Inflammatory macrophage treated with lipopolysaccharide for 1 hour (primary cell): ENCODE measurements at places on chromosomes 11 and 22.

- no peak for DNase-seq
Observed at GRCh38 chr11:65133724-65134123, 595 bp downstream of the SYVN1 start.

DNA sequence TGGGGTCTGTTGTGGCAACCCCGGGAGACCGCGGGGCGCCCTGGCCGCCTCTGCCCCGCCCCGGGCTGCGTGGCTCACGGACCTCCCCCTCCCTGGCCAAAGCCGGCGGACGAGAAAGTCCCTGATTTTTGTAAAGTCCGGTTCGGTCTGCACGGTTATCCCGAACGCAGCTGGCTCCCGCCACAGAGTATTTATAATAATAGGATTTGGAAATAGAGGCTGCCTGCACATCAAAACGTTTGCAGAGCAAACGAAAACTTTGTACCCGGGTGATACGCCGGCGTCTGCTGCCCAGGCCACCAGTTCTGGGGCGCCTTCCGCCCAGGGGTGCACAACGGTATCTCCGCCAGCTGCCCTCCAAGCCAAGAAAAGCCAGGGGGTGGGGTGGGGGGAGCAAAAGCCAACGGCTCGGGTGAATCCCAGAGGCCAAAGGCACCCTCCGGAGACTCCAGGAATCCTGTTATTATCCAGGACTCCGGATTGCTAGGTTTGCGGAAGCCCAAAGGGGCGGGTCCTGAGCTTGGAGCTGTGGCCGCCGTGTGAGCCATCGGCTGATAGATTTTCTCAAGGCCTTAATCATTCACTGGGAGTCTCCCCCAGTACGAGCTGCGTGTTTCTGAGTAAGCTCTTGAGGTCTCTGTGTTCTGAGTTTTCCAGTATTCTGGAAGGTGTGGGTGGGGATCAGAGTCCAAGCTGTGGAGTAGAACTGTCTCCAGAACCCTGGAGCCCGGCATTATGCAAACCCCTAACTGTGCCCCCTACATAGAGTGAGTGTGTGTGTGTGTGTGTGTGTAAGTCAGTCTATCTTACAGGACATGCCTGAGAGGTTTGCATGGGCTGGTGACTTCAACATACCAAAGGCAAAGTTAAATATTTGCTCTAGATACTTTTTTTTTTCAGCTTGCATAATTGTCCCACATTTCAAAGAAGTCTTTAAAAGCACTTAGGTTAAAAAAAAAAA lies 673 bp upstream of the SHANK2 start:
- DNase-seq = no peak

- DNase-seq = no peak
Observed at GRCh38 chr11:36196411-36196998, 92.7 kb downstream of the COMMD9 start.

GRCh38 chr22:19060356-19061009 lies 61.7 kb downstream of the DGCR2 start:
- DNase-seq = no peak

DNA sequence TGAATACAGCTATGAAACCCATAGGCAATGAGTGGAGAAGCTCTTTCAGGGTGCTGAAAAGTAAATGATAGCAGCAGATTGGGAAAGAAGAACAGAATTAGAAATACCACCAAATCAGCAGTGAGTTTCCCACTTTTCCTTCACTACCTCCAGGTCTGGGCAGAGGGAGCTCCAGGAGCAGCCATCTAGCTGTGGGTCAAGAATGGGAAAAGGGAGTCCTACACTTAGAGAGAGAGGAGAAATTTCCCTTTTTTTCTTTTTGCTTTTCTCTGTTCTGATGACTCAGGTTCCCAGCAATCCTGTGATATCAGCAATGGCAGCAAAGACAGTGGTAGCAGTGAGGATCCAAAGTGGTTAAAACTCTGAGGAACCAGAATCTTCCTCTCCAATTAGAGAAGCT lies 263.9 kb downstream of the NXPE2 start:
- no peak for DNase-seq

- no peak for DNase-seq
Observed at GRCh38 chr11:16911658-16912057, 102.6 kb downstream of the PLEKHA7 start.

GRCh38 chr11:111417011-111417765 lies 38.1 kb upstream of the POU2AF1 start:
- DNase-seq = no peak

DNA sequence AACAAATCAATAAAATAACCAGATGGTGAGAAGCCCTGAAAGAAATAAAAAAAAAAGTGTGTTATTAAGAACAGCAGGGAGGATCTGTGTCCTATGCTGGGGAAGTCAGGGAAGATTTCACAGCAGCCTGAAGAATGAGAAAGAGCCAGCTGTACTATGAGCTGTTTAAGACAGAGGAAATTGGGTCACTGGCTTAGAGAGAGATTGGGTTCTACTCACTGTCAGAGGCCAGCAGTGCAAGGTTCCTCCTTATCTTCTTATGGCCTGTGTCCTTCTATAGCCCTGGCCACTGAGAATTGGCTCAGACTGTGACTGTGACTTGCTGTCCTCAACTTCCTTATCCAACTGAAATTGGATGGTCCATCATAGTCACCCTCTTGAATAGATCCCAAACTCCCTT lies 54.8 kb upstream of the FDX1 start:
- peak; percentile 93 for DNase-seq

- DNase-seq = no peak
Observed at GRCh38 chr22:18063306-18063705, 14.5 kb upstream of the PEX26 start.

DNA sequence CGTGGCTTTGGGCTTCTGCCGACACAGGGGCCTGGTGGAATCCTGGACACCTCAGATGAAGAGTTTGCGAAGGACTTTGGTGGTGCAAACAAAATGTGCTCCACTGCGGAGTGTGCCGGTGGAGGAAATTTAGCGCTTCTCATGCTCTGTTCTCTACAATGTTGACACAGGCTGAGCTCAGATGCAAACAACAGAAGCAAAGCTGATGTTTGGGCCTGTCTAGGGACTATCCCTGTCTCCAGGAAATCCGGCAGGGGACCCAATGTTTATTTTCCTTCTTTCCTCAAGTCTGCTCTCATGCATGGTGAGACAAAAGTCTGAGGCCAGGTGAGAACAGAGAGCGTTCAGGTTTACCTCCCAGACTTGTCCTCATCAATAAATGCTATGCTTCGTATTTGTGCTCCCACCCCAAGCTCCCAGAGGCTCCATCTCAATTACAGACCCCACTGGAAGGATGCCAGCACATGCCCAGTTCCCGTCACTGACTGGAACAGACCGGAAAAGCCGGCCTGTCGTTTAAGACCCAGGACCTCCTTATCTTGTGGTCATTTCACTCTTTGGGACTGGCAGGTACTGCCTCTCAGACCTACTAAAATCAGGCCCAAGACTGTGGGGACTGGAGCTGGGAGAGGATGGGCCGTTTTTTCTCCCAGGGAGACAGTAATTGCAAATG lies 105.7 kb upstream of the B3GAT1 start:
- DNase-seq = no peak

DNA sequence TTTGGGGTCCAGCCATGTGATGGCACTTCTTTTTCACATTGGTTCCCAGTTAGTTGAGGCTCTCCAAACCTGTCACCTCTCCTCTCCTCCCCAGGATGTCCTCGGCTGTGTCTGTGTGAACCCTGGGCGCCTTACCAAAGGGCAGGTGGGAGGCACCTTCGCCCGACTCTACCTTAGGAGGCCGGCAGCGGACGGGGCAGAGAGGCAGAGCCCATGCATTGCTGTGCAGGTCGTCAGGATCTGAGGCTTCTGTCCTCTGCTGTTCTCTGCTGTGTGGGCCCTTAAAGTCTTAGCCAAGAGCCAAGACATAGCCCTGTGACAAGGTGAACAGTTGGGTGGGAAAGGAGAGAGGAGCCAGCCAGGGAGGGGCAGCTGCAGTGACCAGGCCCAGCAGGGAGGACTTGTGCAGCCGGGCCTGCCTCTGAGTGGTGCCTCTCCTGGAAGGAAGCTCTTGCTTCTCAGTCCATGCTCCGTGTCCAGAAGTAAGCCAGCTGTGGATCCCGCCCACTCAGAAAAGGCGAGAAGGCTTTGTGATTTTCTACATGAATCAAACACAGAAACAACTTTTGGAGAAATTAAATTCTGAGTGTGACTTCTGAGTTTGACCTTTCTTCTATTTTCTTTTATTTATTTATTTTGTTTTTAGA lies 17.5 kb upstream of the CDC42EP2 start:
- no peak for DNase-seq

- DNase-seq = no peak
Observed at GRCh38 chr22:17268501-17269223, 49.4 kb upstream of the ADA2 start.

DNA sequence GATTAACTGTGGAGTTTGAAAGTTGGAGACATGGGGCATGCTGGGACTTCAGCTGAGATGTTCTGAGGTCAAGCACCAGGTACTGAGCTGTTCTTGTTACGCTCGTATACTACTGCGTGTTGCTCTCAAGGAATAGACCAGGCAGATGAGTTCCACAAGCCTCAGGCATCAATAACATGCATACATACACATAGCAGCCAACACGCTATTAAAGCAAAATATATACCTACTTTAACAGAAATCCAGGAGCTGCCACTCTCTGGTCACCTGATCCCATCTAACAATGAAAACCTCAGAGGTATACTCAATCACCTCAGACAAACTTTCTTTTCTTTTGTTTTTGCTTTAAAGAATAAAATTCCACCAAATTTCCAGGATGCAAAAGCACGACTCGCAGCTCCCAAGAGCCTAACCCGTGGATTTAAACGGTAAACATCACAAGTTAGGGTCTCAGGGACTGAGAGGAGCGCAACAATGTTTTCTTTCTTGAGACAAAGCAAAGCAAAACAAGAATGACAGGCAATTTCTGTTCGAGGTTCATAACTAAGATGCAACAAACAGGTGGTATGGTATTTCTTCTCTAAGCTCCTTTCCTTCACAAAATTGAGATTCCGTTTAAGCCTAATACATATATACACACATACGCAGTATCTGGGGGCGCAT lies 16.5 kb downstream of the BLID start:
- DNase-seq = no peak

DNA sequence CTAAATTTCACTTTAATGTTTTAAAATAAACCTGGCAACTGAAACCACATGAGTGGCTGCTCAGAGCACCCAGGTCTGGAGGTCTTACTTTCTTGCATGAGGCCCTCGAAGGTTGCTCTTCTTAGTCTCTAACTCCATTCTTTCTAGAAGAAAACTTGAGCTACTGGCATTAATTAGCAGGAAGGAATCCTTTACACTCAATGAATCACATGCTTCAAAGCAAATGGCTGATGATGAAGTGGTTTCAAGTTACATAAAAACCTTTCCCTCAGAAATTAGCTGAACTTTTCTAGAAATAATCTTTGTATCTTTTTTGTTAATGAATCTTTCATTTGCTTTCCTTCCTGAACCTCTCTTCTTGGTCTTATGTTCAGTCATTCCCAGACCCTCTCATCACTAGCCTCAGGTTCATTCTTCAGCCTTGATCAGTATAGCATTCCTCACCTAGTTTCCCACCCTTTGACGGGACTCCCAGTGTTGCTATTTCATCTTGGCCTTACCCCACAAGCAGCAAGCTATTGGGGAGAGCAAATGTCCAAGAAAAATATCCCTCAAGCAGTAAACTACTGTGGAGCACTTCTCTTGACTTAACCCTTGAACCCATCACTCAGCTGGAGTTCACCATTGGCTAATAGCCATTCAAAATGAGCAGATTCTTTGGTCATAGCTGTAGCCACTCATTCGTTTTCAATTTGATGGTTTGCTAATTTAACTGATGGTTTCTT lies 75.1 kb downstream of the INSC start:
- no peak for DNase-seq

DNA sequence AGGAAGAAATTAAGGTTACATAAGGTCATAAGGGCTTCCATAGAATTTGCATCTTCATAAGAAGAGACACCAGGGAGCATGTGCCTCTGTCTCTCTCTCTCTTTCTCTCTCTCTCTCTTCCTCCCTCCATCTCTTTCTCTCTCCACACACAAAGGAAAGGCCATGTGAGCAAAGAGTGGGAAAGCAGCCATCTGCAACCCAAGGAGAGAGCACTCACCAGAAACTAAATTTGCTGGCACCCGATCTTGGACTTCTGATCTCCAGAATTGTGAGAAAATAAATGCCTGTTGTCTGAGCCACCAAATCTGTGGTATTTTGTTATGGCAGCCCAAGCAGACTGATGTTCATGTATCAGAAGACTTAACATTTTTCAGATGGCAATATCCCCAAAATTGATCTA lies 6.4 kb upstream of the KRTAP5-10 start:
- no peak for DNase-seq

GRCh38 chr11:72676861-72677341 lies 2.7 kb upstream of the PDE2A start:
- peak; percentile 38 for DNase-seq

GRCh38 chr11:133697603-133698180 lies 147.6 kb downstream of the SPATA19 start:
- DNase-seq = no peak

DNA sequence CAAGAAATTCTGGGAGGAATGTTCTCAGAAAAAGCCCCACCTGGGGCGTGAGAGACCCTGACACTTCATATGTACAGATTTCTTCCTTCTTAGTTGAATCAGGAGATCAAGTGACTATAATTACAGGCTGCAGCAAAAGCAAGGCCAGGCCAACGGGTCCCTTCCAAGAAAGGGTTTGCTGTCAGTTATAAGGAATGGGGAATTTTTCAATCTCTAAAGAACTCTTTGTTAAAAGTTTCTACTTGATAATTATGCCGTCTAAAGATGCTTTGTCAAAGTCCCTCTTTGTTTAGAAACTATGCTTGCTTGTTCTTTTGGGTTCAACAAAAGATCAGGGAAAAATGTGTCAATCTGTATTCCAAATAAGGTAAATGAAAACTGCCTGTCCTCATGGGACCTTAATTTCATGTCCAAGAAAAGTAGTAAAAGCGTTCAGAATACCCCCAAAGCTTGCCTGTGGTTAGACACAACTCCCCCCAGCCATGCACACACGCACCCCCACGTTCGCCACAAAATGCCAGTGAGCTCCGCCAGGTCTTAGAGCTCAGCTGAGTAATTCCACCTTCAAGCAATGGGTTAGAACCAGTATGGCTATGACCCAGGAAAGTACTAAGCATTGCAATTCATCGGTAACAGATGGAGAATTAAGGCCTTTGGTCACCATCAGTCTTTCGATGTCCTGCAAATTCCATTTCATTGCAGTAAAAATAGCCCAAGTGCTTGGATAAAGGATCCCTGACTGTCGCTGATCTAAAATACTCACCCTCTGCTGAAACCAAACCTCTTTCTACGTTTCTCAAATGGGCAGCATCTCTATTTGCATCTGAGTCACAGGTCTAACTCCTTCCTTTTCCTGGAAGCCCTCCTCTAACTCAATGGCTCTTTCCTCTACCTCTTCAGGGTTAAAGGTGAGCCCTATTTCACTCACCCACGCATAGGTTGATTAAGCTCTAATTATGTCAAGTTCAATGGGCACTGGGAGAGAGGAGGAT lies 419.2 kb upstream of the SYN3 start:
- DNase-seq = no peak

DNA sequence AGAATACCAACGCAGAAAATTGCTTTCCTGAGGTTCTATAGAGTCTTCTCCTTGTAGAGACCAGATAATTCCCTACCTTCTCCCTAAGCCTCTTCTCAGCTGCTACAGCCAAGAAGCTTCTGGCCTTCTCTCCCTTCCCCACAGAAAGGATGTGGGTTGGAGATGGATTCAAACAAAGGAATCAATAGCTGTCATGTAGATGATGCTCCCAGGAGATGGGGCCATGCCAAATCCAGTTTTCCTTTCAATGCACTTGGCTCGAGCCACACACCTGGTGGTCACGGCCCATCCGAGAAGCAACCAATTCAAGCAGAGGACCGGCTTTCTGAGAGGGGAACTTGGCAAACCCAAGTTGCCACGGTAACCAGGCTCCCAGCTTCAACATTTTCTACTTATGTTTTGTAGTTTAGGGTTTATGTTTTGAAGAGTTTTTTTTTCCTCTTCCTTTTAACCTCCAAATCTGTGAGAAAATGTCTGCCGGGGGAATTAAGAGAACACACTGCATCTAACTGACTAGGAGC lies 31.3 kb upstream of the OPCML start:
- DNase-seq = no peak
